ENCODE measurements at places on chromosomes 1 and 21.

- no peak for DNase-seq
These were observed at the start of gene PTGFRN for GRCh38 chr1:116909512-116910378. TSS of gene PTGFRN (plus strand) at chr1:116909916. CDS start at chr1:116910204, 288 bp downstream.

GRCh38 chr21:17989780-17990179 is 170.6 kb upstream of the C21orf91 start:
- DNase-seq = no peak

GRCh38 chr1:20950679-20951078 is 163.6 kb upstream of the HP1BP3 start:
- no peak for DNase-seq

DNA sequence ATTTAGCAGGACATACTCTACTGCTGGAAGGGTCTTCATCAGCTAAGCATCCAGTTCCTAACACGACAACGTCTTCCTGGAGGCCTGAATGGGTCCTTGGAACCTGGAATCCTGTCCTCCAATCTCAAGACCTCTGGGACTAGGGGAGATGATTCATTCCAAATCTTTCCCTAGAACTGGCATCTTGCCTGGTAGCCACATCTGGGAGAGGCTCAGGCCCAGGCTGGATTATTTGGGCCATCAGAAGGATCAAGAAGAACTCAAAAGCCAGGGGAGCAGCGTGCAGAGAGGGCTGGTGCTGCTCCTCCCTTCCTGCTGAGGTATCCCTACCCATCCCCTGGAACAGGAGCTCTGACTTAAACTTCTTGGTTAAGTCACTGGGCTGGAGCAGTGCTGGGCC is 2.8 kb upstream of the PHLDA3 start:
- no peak for DNase-seq

GRCh38 chr1:1786836-1787605 is 8.8 kb upstream of the NADK start:
- no peak for DNase-seq
